Neural crest cell (in vitro differentiated cells): ENCODE measurements at places on chromosomes 5 and 9. TPM values are rescaled to one million over a fixed set of nuclear protein-coding genes. Genes with fewer than 3 reads are reported as not detected.

DNA sequence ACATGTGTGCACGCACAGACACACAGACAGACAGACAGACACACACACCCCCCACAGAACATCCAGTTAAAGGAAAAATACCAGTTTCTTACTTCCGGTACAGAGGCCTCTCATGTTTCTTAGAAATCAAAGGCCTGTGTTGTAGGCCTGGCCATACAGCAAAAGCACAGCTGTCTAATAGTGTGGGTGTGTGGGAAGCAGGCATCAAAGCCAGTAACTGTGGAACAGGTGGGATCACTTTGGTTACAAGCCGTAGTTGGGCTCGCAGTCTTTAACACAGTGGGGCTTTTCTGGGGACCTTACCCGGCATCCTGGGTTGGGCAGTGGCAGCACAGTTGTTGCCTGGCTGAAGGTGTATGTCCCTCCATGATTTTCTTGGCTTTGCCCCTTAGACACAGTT, 55.2 kb downstream of the FBXL7 start:
- H3K36me3 ChIP-seq, result peaks cover 15% of the 10 kb centered on the region
- H3K4me1 ChIP-seq, result peaks cover 23% of the 10 kb centered on the region
- DNase-seq, result no peak
- H3K27me3 ChIP-seq, result no peaks in the 10 kb centered on the region

- no peak overlapping the region for H3K27ac ChIP-seq
These were observed 7.9 kb upstream of the QSOX2 start for GRCh38 chr9:136253246-136254130.

The NOXA1 gene
- 0.89 and 0.98 TPM in 2 replicates for total RNA-seq

The SLC6A18 gene
- total RNA-seq, result not detected in 2 replicates
